ENCODE measurements at places on chromosomes 5 and 9.

- DNase-seq, result peak; percentile 93
Measured at GRCh38 chr5:62082370-62082801, 223.6 kb upstream of the KIF2A start.

DNA sequence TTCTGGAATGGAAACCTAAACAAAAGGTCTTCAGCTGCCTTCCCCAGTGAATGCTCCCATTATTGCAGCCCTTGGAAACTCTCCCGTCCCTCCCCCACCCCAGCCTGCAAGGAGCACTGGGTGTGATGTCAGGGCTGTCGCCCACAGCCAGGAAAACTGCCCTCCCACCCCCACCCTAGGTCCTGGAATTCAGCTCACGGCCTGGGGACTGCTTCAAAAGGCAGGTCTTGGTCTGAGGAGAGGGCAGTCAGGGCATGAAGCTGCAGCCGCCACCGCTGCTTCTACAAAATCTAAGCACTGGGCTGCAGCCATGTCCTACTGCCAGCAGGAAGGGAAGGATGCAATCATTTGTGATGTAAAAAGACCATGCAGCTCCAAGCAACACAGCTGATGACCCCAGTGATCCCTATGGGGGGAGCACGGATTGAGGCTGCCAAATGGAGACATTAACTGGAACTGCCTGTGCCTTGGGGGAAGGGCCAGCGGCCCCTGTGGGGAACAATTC, 11.4 kb downstream of the GRHPR start:
- DNase-seq, result no peak

DNA sequence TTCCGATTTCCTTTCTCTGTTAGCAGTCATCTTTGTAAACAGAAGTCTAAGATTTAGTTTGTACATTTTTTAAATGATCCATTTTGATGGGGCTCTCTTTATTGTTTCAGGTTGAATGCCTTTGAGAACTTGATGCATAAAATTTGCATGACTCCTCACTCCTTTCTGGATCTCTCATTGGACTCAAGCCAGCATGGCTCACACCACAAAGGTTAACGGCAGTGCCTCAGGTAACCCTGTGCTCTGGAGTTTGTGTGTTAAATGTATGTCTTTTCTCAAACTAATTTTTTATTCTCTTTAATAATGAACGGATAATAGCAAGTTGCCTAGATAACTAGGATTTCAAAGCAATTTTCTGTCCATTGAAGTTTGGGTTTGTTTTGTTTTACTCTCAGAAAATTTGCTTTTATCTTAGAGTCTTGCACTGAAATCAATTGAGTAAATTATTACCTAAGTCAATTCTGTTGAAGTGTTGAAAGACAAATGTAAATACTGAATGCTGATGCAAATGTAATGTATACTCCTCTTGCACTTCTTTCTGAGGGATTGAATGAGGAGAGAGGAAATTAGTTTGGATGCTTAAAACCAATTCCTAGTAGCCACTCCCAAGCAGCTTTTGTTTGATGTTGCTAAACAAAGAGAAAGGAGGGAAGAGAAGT, 164.6 kb upstream of the DMRT1 start:
- DNase-seq, result no peak

- no peak for DNase-seq
Measured at GRCh38 chr5:123115020-123115419, 26.0 kb downstream of the PRDM6 start.

GRCh38 chr5:84213212-84213611, 171.5 kb downstream of the EDIL3 start:
- no peak for DNase-seq

DNA sequence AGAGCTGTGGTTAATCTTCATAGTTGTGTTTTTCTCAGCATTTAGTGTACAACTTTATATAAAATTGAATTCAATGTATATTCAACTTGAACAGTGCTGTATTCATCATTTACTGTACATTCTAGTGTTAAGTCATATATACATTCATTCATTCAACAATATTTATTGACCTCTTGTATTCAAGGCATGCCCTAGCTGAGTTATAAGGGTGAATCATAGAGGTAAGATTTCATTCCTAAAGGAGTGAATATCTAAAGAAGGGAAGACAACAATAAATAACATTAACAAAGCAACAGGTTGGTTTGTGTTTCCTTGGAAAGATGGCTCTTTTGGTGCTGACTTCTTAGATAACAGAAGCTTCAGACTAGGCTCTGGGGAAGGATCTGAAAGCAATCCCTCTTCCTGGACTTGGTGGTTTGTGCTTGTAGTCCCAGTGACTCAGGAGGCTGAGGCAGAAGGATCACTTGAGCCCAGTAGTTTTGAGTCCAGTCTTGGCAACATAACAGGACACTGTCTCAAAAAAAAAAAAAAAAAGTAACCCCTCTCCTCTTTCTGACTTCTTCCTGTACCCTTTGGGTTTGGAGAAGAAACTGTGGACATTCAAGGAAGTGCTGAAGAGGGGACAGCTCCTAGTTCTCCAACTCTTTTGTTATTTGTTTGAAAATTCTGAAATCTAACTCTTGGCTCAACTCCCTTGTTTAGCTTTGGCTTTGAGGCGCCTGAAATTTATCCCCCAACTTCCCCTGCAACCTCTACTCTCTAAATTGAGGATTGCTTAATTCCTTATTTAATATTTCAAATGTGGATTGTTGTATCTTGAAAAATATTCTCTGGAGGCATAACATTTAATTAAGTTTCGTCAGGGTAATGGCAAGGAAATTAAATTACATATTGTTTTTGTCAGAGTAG, 80.2 kb downstream of the OSTF1 start:
- no peak for DNase-seq

- DNase-seq, result peak; percentile 41
Measured at GRCh38 chr9:116101516-116101915, 52.1 kb upstream of the PAPPA start.

- no peak for DNase-seq
Measured at GRCh38 chr9:28301281-28301680, 728.0 kb upstream of the C9orf72 start.

GRCh38 chr5:45335978-45336377, 360.2 kb downstream of the HCN1 start:
- DNase-seq, result no peak

- DNase-seq, result no peak
Measured at GRCh38 chr5:154369682-154370081, 76.1 kb upstream of the SAP30L start.

GRCh38 chr9:73470766-73471165, 319.1 kb downstream of the ANXA1 start:
- no peak for DNase-seq

DNA sequence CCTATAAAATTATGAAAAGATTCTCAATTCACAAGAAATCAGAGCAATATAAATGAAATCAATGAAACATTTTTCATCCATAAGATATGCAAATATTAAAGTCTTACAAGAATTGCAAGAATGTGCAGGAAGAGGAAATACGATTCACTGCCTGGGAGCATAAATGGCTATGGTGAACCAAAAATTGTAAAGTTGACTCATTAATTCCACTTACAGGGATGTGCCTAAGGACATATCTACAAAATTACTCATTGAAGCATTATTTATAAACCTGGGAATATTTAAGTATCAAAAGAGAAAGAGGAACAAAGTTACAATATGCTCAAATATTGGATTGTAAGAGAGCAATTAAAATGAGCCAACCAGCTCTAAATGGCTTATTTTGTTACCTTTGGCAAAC, 6.9 kb upstream of the NIPSNAP3A start:
- DNase-seq, result no peak

DNA sequence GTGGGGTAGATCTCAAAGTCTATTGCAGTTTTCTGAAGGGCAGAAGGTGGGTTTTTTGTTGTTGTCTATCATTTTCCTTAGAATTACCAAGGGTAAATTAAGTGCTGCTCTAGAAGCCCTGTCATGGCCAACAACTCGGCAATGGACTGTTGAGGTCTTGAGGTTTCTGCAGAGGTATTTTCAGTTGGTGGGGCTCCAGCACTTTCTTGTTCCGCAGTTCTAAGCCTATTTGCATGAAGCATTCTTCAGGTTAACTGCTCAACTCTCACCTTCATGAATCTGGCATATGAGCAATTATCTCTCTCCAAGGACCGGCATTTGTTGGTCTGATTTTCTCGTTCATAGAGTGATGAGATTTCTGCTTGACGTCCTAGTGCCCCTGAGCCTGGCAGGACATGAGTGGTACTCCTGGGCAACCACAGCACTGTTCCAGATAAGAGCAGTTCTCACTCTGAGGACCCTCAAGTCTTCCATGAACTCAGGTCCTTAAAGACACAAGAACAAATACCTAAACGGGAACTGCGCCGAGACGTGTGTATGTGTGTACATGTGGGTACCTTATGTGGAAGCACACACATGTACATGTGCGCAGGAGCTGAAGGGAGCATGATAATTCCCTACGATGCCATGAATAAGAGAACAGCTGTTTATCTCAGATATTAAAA, 544.5 kb downstream of the CSNK1G3 start:
- DNase-seq, result no peak

Measured in retinal pigment epithelial cell (primary cell).